NCI-H2107 (cell line): ENCODE measurements at places on chromosomes 3 and 15.

DNA sequence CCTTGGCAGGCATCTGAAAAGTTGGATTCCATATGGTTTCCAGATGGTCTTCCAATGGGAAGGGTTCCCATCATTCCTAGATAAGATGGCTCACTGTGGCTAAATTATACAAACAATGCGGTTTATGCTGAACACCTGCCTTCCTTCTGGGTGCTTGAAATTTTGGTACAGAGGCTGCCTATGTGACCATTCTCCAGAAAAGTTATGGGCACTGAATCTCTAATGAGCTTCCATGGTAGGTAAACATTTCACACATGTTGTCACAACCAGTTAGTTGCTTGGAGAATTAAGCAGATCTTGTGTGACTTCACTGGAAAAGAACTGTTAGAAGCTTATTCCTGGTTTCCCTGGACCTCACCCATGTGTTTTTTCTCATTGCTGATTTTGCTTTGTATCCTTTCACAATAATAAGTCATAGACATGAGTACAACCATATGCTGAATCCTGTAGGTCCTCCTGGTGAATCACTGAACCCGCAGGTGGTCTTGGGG, 30.1 kb downstream of the PLOD2 start:
- no peak for DNase-seq

GRCh38 chr3:128984596-128984995, 9.3 kb downstream of the CFAP92 start:
- no peak for DNase-seq

GRCh38 chr3:105328338-105328730, 38.4 kb upstream of the ALCAM start:
- no peak for DNase-seq

DNA sequence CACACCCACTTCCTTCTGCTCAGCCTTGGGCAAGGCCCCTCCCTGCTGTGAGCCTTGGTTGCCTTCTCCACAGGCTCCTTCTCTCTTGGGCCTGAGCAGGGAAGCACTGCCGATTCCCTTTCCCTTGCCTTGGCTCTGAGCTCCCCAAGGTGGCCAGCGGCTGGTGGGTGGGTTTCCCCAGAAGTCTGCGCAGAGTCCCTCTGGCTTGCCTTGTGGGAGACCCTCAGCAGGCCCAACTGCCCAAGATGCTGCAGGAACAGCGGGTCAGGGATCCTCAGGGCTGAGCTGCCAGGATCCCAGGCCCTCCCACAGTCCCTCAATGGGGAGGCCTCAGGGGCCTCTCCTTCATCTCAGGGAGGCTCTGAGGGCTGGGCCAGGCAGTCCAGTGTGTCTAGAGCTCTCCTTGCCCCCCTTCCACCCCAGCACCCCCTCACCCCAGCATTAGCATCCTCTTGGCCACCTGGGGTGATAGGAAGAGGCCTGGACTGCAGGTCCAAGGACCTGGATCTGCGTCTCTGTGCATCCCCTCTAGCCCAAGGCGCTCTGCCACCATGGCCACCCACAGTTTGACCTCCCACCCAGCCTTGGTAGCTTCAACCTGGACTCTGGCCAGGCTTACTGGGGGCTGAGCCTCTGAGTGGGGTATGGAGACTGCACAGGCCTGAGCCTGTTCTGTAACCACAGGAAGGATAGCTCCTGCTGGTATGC, 68.6 kb downstream of the EXOG start:
- no peak for DNase-seq

DNA sequence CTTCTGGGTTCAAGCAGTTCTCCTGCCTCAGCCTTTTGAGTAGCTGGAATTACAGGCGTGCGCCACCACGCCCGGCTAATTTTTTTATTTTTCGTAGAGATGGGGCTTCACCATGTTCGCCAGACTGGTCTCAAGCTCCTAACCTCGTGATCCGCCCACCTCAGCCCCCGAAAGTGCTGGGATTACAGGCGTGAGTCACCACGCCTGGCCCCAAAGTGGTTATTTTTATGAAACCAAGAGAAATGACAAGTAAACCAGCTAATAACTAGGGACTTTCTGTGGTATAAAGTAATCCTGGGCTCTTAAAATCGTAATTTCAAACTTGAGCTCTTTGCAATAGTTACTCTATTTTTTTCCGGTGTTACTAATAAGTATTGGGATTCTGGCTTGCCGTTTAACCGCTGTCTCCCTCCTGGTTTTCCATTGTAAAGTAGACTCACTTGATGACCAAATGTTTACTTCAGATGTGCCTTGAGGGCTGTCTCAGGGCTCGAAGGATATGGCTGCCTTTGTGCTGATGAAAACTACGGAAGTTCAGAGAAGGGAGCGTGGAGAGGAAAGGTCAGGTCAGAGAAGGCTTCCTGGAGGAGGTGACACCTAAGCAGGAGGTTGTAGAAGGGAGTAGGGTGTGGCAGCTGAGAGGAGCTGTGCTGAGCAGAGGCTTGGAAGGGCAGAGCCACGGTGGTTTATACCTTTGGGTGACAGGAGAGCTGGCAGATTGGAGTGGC, 4.2 kb downstream of the ZSCAN2 start:
- DNase-seq = no peak

DNA sequence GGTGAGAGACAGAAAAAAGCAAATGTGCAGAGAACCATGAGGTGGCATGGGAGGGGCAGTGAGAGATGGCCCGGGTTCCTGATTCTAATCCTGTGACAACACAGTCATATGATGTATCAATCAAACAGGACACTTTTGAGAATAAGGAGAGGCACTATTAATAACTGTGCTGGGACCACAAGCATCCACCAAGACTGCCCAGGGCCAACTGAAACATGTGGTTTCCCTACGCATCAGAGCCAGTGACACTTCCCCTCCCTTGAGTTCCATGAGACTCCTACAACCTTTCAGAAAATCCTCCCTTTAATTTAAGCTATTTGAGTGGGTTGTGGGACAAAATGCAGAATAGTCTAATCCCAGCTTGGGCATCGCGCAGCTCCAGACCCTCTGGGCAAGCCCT, 17.4 kb downstream of the SH3BP5 start:
- DNase-seq = no peak

GRCh38 chr3:149638228-149639092, 19.4 kb downstream of the WWTR1 start:
- no peak for DNase-seq

DNA sequence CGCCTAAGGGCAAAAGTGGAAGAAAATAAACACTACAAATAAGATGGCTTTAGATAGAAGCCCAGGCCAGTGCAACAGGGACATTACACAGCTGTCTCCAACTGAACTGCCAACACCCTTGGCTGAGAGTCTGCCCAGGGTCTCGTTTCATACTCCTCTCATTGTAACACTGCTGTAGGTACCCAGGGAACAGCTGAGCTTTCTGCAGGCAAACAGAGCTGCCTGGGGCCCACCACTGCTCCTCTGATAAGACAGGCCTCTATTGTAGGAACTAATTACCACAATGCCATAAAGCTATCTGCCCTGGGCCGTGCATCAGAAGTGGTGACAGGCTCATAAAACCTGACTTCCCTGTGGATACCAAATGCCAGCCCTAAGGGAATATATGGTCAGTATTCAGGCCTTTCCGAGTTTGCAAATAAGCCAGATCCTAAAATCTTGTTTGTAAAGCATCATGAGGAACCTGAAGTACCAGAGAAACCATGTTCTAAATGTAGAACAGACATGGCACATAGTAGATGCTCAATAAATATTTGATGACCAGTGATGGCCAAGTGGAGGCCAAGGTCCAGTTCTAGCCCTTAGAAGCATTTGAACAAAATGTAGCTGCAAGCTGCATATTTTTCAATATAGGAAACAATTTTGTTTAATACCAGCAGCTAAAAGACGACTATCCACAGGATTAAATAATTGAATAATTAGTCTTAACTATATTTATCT, 84.3 kb upstream of the NEO1 start:
- no peak for DNase-seq

GRCh38 chr3:130539005-130539404, 22.0 kb downstream of the COL6A6 start:
- DNase-seq = no peak

- no peak for DNase-seq
Measured at GRCh38 chr15:89586651-89587050, 11.4 kb downstream of the TICRR start.

DNA sequence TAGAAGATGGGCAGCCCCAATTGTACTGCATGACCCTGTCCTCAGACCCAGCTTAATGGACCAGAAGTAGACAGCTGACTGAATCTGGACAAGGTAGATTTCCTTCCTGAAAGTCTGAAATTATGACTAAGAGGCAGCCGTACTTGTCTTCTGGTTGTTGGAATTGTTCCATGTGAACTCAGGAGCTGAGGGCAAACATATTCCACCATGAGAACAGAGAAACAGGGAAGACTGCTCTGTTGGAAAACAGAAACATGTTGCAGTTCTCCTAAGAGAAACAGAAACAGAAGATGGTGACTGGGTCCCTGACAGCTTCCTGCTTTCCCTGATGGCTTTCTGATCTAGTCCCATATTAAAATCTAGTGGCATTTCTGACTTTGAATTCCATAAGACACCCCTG, 24.1 kb downstream of the POPDC2 start:
- no peak for DNase-seq

DNA sequence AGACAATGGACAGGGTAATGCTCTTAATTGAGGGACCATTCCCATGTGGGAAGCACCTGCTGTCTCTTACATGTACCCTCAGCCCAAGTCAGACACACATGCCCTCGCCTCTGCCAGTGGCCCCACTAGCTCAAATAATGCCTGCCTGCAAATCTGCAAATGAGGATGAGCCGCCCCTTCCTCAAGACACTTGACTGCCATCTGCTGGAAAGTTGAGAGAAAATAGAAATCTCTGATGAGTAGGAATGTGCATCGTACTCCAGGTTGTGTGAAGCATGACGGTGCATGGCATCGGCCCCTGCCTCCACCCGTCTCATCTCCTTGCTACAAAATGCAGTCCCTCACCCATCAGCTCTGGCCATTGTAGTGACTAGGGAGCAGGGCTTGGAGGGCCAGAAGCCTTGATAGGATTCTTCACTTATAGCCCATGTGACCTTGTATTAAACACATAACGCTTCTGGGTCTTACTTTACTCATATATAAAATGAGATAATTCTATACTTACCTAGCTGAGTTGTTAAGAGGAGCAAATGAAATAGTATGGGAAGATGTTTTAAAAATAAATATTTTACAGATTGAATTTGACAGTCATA, 6.3 kb upstream of the SCN5A start:
- DNase-seq = no peak
